ENCODE measurements at places on chromosomes 13 and 19.

DNA sequence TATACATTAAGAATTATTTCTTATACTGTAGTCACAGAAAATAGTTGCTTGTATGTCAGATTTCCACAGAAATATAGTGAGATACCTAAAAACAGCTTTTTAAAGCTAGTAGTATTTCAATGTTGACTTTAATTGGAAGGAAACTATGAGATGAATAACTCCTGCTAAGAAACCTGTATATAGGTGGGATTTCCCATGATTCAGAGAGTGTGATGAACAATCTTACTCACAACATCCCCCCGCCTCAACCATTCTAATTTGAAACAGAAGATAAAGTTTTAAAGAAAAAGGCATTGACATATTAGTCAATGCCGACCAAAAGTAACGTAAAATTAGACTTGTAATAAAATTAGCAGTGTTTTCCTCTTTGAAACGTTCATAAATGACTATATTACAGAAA lies 1.4 kb upstream of the MIR17HG start:
- no peak for DNase-seq

- no peak for DNase-seq
Observed at GRCh38 chr19:558770-559439, 13.5 kb upstream of the BSG start.

- no peak for DNase-seq
Observed at GRCh38 chr19:4939466-4939865, 29.4 kb upstream of the KDM4B start.

DNA sequence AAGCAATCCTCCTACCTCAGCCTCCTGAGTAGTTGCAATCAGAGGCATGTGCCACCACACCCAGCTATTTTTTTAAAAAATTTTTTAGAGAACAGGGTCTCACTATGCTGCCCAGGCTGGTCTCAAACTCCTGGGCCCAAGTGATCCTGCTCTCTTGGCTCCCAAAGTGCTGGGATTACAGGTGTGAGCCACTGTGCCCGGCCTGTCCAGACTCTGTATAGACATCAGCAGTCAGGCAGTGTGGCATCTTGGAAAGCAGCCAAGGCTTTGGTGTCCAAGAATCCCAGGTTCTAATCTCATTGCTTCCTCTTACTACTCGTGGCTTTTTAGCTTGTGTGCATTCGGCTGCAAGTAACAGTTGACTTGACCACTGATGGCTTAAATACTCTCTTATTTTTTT lies 43.4 kb downstream of the BICRA start:
- DNase-seq = no peak

GRCh38 chr19:38337360-38337653 lies 1.7 kb downstream of the CATSPERG start:
- DNase-seq = no peak

DNA sequence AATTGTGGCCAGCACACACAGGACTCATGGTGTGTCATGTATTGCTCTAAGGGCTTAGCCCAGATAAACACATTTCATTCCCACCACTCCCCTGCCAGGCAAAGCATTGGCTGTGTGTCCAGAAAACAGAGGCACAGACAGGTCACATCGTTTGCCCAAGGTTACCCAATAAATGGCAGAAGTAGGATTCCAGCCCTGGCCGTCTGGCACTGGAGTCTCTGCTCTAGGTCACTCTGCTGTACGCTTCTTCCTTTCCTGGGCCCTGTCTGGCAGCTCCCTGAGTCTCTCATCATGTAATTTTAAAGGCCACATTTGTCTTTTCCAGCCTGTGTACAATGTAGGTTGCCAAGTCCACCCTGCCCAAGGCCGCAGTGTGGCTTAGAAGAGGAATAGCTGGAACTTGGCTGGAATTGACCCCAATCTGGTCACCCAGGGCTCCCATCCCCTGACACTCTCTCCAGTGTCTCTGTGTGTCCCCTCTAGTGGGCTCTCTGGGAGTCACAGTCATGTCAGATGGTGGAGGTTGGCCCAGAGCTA lies 264.5 kb upstream of the TSHZ3 start:
- DNase-seq = no peak
